ENCODE measurements at places on chromosomes 6 and 20. TPM values are rescaled to one million over a fixed set of nuclear protein-coding genes. Genes with fewer than 3 reads are reported as not detected.
A peak's percentile ranks its signal among the peaks of the same experiment; 100 is the strongest.

DNA sequence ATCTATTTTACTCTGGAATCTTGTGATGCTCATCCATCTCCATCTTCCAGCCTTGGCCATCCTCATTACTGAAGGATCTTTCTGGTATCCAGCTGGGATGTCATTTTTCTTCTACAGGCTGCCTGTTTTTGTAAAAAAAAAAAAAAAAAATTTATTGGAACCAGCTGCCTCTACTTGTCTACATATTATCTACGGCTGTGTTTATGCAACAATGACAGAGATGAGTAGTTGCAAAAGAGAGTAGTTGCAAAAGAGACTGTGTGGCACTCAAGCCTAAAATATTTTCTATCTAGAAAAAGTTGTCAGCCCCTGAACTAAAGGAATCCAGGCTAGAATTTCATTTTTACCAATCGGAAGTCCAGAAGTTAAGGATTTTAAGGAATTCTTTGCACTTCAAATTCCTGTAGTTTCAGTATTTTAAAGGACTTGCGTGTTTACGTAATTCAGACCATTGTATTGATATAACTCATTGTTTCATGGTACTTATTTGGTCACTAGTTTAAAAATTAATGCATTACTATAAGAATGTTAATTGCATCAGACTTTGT is 38.6 kb upstream of the PLCG1 start:
- no peaks in the 10 kb centered on the region for H3K4me1 ChIP-seq
- no peaks in the 10 kb centered on the region for H3K27me3 ChIP-seq
- no peak overlapping the region for H3K27ac ChIP-seq

MUC22 gene
- not detected for total RNA-seq

GRCh38 chr6:33091957-33092356 is 16.2 kb downstream of the HLA-DPB1 start:
- H3K4me3 ChIP-seq, result no peak overlapping the region
- no peaks in the 10 kb centered on the region for H3K36me3 ChIP-seq
- DNase-seq, result peak; percentile 59
- H3K27ac ChIP-seq, result no peak overlapping the region
- H3K27me3 ChIP-seq, result no peaks in the 10 kb centered on the region

DNA sequence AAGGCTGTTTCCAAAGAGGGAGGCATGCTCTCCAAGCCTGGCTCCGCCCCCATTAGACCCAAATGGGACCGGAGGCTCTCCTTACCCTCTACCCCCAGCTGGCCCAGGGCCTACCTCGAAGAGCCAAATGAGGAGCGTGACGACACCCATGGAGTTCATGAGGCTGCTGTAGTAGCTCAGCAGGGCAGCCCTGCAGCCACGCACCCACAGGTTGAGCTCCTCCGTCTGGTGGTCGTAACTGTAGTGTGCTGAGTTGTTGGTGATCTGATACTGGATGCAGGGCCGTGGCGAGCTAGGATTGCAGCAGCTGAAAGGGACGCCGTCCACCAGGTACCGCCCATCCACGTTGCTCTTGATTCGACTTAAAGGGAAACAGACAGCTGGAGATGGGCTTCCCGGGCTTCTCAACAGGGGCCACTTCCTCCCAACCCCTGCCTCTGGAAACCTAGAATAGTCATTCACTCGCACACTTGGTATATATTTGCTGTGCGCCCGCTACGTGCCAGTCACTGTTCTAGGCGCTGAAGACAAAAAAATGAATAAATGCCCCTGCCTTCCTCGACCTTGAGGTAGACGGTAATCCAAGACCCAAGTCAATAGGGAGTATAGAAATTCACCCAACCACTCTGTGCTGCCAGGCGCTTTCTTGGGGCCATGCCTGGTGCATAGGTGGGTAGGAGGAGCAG is 18.0 kb downstream of the PRPH2 start:
- H3K4me3 ChIP-seq, result no peak overlapping the region
- H3K4me1 ChIP-seq, result no peaks in the 10 kb centered on the region
- H3K27ac ChIP-seq, result no peak overlapping the region

DDX27 gene
- 59.2 TPM for total RNA-seq

SNPH gene
- total RNA-seq, result 23.9 TPM

DNA sequence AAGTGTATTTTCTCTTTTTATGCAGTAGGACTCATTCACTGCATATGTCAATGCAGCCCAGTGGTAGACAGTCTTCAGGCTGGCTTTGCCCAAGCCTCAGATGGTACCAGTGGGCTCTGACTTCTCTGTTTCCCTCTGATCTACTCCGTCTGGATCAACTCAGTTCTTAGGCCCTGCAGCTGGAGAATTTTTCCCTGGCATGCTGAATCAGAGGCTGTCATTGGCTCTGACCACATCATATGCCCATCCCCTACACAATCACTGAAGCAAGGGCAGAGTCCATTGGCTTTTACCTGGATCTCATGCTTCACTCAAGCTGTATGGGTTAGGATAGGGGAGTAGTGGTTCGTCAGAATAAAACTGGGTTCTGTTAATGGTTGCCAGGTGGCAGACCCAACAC is 57.8 kb downstream of the KIZ start:
- no peak overlapping the region for H3K27ac ChIP-seq
- no peaks in the 10 kb centered on the region for H3K27me3 ChIP-seq
- no peaks in the 10 kb centered on the region for H3K36me3 ChIP-seq
- no peak for DNase-seq
- no peaks in the 10 kb centered on the region for H3K4me1 ChIP-seq

Measured in T-cell (primary cell).